ENCODE measurements at places on chromosomes 11 and 22.

DNA sequence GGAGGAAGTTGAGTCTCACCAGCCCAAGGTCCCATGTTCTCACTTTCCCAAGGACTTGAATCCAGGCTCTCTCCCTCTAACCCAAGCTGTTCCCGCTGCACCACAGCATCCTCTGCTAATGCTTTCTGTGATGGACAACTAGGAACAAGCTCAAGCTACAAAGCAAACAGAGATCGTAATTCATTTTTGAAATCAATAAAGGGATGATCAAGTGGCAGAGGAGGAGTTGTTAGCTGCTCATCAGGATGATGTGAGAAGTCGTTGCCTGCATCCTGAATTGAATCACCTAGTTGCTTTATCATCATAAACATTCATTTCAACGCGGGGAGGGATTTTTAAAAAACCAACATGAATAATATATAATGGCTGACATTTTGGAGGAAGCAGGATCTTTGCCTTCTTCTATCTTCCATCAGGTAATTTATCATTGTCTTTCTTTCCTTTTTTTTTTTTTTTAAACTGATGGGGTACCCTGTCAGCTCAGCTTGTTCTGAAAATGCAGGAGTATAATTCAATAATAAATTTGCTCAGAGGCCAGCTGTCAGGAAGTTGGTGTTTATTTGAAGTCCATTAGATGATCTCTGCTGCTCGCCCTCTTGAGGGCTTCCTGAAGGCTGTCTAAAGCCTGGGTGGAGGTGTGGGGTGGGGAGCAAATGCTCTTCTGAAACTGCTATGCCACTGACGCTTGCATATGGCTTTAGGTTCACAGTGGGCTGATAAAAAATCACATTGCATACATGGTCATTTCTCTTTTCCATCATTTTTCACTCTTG lies 174.4 kb upstream of the NARS2 start:
- DNase-seq = no peak

- no peak for DNase-seq
Measured at GRCh38 chr22:49040754-49041467, 786.8 kb downstream of the BRD1 start.

DNA sequence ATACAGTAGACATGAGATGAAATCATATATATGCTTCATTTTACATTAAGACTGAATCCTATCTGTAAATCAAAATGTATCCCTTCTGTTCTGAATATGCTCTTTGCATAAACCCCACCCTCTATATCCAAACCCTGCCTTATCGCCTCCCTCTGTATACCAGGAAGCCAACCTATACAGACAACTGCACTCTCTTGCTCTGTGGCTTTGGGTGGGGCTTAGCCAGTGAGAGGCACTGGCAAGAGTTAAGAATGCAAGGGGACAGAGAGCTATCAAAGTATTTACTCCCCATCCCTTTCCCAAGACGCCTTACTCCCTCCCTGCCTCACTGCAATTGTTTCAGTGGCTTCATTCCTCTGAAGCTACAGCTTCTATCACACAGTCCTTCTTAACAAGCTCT lies 309.8 kb downstream of the TTC28 start:
- DNase-seq = no peak

DNA sequence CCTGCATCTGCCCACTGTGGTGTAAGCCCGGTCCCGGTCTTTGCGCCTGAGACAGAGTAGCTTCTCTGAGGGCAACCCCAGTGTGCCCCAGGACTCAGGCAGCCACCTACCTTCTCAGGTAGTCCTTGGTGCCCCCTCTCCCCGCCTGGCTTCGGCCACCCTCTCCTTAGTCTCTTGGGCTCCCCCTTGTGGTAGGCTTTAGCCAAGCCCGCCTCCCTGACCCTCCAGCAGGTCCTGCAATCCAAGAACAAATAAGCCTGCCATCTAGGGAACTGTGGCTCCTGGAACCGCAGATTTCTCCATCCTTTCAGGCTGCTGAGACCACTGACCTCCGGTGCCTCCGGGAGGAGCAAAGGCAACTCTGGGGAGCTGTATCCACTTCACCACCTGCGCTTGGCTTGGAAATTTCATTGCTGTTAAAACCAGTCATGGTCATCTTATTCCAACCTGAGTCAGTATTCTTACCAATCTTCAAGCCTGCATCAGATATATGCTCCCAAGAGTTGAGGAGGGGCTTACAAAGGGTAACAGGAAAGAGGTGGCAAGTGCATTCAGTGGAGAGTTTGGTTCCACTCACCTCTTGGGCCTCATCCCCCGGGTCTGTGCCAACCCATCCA lies 52.8 kb upstream of the TENM4 start:
- DNase-seq = no peak

DNA sequence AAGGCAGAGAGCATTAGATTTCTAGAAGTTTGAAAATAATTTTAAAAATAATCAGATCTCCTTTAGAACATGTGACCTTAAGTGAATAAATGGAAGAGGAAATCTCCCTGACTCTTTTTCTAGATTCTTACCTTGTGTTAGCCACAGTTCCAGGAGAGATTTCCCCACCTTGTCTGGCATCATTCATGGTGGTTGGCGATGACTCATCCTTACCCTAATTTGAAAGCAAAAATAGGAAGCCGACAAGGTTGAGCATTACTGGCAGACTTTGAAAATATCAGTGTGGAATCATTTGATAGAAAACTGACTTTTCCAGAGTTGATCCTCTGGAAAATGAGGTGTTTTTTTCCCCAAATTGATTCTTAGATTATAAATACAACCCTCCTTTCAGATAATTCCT lies 48.1 kb downstream of the CNTN5 start:
- no peak for DNase-seq
